ENCODE measurements at places on chromosomes 13 and 19.

DNA sequence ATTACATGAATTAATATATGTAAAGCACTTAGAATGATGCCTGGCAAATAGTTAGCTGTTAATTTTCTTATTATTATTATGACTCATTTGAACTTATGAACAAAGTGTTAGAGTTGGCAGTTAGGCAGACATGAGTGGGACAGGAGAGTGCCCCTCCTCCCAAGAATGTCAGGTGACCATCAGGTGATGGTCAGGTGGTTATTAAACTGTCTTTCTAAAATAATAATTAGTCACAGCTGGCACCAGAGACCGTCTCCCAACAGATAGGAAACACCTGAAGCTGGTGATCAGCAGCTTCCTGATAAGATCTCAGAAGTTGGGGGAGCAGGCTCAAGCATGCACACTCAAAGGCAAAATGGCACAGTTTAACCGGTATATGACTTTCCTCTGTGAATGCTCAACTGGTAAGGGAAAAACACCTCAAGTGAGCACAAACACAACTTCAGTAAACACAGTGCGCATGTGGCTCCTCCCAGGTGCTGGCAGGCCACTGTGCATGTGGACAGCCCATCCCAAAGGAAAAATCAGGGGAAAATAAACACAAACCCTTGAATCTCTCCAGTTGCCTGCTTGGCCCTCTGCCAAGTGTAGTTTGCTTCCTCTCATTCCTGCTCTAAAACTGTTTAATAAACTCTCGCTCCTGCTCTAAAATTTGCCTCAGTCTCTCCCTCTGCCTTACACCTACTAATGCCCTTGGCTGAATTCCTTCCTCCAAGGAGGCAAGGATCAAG, 54.0 kb downstream of the FLT1 start:
- no peak for DNase-seq

GRCh38 chr13:49368688-49369087, 75.2 kb downstream of the CAB39L start:
- no peak for DNase-seq

GRCh38 chr19:32988724-32989123, 16.7 kb downstream of the FAAP24 start:
- no peak for DNase-seq

GRCh38 chr13:110835721-110836604, 78.9 kb downstream of the ANKRD10 start:
- no peak for DNase-seq

DNA sequence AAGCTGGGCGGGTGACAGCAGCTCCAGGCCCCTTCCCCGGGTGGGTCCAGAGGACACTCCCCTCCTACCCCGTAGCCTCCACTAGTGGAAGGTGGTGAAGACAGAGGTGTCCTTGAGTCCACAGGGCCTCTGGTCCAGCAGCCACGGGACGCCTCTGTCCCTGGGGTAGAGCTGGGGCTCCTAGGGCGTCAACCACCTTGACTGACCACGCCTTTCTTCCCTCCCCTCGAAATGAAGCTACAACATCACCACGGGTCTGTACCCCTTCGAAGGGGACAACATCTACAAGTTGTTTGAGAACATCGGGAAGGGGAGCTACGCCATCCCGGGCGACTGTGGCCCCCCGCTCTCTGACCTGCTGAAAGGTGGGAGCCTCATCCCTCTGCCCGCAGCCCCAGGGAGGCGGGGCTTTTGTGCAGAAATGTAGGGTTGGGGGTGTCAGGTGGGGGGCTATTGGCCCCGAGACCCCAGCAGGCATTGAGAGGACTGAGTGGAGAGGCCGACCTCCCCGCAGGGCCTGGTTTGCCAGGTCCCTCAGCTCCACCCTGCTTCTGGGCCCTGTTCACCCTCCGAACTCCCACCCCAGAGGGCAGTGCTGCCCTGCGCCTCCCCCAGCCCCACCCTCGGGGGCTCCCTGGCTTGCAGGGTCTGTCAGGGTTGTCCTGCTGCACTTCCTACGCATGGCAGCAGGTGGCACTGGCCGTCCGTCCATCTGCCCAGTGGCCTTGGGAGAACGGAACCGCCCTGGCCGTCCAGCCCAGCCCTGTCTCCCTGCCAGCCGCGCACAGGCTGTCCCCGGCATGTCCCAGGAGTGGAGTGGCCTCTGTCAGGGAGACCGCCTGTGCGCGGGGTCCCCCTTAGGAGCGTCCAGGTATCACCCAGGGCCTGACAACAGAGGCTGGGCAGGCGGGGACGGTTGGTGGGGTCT, 15.7 kb downstream of the STK11 start:
- no peak for DNase-seq

DNA sequence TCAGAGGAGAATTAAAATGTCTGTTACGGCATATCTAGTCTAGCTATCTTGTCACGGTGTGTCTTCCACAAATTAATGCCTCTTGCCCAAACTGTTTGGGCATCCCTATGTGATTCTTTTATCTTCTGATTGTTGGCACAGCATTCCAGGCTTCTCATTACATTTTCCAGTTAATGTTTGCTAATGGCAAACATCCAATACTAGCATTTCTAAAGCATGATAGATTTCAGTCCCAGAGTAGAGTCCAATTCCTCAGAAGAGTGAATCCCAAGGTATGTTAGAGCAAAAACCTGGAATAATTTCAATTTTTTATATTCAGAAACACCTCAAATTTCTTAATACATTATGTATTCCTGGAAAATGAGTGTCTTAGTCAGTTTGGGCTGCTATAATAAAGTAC, 684.5 kb upstream of the SLITRK1 start:
- no peak for DNase-seq
